ENCODE measurements at places on chromosomes 1 and 21.

DNA sequence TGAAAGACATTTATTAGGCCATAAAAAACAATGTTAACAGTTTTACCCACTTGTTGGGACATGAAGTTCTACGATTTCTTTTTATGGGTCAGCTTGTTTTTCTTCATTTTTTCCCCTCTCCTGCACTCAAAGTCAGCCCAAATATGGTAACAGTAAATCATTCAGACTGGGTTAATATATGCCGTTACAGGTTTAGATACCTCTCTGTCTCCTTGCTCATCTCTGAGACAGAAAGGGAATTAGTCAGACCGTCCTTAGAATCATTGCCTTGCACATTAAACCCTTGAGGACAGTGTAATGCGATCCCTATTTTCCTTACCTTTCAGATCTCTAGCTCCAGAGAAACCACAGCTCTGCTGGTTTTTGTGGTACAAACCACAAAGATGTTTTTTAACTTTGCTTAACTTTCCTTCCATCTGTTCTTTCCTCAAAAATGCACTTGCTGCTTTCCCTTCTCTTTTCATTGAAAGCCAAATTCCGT lies 613.3 kb downstream of the PLPP3 start:
- no peak for DNase-seq

DNA sequence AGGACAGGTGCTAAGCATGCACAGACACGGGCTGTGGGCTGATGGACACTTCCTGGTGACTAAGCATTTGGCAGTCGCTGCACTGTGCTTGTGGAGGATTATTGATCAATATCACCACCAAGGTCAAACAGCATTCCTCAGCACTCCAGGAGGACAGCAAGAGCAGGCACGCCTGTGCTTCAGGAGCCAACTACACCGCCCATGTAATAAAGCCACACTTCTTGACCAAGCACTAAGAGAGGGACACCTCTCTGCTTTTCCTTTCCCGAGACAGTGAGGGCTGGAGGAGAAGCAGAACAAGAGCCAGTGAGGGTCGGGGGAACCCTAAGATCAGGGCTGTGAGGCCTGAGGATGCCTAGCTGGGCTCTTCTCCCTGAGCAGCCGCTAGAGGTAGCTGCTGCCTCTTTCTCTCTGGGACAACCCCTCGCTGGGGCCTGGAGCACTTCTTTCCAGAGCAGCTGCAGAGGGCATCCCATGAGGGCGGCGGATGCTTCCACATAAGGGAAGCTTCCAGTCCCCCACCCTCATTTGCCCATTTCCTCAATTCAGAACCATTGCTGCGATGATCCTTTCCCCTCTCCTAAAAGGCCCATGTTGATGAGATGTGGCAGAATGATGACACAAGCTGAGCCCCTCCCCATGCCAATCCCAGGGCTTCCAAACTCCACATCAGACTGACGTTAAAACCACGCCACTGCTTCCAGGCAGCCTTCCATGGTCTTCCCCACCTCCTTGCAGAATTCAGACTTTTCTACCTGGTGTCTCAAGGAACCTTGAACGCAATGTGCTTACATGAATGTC lies 19.1 kb downstream of the RAB7B start:
- DNase-seq = peak; percentile 72

- DNase-seq = no peak
Measured at GRCh38 chr1:68758666-68759209, 261.9 kb upstream of the DEPDC1 start.

GRCh38 chr1:207091200-207091908 lies 2.7 kb downstream of the C4BPB start:
- no peak for DNase-seq

GRCh38 chr1:96080925-96081324 lies 640.7 kb upstream of the PTBP2 start:
- no peak for DNase-seq

DNA sequence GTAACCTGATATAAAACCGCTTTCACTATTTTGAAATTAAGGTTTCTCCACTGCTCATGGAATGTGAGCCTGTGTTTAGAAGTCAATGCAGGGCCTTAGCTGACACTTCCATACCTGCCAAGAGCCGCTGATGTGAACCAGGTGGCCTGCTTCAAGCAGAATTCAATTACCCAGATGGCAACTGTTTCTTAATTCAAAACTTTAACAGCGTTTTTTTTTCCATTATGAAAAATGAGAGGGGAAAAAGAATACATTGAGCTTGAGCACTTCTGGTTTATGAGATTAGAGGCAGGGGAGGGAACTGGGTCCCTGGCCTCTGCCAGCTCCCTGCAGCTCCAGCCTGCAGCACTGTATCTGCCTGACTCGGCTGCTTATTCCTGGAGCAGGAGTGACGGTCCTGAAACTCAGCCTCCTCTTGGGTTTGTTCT lies 7.7 kb upstream of the ATP1A1 start:
- no peak for DNase-seq

- no peak for DNase-seq
Measured at GRCh38 chr1:2836333-2836970, 35.0 kb upstream of the TTC34 start.

GRCh38 chr1:89692601-89693521 lies 59.9 kb downstream of the LRRC8C start:
- no peak for DNase-seq

DNA sequence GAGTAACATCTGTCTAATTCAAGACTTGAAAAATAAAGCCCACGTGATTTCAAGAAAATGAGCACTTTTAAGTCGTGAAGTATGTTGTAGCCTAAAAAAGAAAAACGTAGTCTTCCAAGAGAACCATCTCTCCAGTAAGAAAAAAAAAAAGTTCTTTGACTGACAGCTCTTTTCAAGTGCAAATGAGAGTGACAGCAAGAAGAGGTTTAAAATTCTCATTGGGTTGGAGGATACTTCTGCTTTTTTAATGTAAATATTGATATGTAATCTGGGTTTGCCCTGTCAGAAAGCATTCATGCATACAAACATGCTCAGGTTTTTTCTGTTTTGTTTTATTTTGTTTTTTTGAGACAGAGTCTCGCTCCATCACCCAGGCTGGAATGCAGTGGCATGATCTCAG lies 32.3 kb upstream of the PRDM2 start:
- no peak for DNase-seq

DNA sequence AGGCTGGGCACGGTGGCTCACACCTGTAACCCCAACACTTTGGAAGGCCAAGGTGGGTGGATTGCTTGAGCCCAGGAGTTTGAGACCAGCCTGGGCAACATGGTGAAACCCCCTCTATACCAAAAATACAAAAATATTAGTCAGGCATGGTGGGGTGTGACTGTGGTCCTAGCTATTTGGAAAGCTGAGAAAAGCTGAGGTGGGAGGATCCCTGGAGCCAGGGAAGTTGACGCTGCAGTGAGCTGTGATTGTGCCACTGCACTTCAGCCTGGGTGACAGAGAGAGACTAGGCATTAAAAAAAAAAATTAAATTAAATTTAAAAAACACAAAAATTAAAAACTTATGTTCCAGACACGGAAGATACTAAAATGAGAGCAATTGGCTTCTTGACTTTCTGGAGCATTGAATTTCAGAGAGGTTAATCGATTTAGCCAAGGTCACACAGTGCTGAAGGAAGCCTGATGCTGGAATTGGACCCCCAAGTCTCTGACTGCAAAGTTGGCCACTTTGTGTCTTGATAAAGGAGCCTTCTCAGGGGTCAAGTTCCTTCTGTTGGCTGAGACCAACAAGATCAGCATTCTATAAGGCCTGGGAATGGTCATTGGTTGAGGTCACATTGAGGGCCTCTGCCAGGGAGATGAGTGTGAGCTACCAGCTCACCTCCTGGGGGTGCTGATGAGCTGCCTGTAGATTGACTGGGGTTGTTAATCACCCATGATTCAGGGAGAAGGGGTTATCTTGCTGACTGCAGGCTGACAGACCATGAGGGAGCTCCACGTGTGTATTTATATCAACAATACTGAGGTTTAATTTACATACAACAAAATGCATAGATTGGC lies 54.3 kb downstream of the RPS6KA1 start:
- DNase-seq = no peak

- no peak for DNase-seq
Measured at GRCh38 chr1:164720440-164721227, 161.7 kb downstream of the PBX1 start.

GRCh38 chr1:96104506-96104905 lies 617.1 kb upstream of the PTBP2 start:
- DNase-seq = no peak

GRCh38 chr1:207644166-207644851 lies 624 bp upstream of the CR1L start:
- DNase-seq = no peak

DNA sequence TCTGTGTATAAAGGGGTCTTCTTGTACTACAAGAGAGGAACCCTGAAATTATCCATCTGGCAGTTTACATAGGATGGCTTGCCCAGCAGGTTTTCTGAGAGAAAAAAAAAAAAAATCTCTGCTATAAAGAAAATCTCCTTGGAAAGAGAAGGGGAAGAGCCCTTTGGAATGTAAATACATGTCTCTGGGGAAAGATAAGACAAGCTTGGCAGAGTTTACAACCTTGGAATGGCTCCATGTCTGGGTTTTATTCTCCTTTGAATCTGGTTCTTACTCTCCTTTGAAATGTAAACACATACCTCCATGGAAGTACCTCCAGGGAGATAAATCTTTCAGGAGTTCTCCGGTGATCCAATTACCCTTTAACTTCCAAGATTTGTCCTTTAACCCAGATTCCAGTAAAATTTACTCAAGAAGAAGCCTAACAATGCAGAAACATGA lies 45.1 kb upstream of the DNAH14 start:
- no peak for DNase-seq

All from bone marrow (tissue), 2 donors.